ENCODE measurements at places on chromosomes 6 and 20.

DNA sequence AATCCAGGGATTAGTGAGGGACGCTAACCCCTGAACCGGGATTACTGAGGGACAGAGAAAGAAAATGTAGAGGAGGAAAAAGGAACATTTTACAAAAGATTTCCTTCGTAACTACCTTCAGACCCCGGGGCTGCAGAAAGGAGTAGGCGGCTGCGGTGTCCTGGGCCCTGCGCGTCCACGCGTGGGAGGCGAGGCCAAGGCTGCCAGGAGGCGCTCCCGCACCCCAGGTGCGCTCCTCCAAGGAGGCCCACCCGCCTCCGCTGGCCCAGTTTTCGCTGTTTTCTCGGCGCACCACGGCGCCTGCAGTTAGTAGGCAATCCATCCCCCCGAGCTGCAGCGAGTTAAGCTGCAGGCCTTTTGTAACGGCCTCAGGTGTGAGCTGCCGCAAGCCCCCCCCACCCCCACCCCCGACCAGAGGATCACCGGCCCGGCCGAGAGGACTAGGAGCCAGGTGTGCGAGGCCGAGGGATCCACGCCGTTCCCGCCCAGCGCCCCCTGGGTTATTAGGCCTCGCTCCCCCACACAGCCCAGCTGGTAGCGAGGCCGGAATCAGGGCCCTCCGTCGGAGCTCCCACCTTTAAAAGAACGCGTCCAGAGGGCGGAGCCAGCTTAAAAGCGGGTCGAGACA is 380.3 kb upstream of the ARID1B start:
- no peak for DNase-seq

DNA sequence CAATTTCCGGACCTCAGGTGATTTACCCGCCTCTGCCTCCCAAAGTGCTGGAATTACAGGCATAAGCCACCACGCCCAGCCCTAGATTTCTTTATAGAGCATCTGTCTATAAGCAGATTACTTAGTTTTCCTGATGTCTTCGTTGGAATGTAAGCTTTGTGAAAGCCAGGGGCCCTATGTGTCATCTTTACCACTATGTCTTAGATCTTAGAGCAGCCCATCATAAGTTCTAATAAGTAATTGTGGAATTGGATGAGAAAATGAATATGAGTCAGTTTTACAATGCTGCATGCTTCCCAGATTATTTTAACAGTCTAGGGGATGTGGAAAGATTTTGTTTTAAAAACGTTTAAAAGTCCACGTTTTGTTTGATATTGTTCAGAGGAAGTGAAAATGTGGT is 9.1 kb upstream of the ZBTB2 start:
- DNase-seq, result no peak

GRCh38 chr20:32004963-32005362 is 5.3 kb upstream of the CCM2L start:
- DNase-seq, result no peak

- peak; percentile 71 for DNase-seq
Measured at GRCh38 chr6:97437087-97437486, 154.1 kb upstream of the MMS22L start.

- DNase-seq, result no peak
Measured at GRCh38 chr6:145096846-145097245, 638.5 kb downstream of the EPM2A start.
